IMR-90 (cell line): ENCODE measurements at places on chromosomes 2 and 18.
A peak's percentile ranks its signal among the peaks of the same experiment; 100 is the strongest.

DNA sequence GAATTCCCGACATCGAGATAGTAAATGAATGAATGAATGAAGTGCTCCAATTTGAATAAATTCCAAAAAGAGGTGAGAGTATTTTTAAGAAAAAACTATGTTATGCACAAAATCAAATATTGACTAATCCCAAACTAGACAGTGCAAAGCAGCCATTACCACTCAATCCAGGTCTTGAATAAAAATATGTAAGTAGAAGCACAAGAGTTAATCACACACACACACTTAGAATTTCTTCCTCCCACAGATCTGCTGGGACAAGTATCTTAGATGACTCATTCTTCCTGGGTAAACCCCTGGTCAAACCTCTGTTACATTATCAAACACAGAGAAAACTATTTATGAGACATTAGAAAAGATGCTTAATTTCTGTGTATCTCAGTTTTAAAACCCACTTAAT, 102.0 kb downstream of the PLA2R1 start:
- DNase-seq, result peak; percentile 85

DNA sequence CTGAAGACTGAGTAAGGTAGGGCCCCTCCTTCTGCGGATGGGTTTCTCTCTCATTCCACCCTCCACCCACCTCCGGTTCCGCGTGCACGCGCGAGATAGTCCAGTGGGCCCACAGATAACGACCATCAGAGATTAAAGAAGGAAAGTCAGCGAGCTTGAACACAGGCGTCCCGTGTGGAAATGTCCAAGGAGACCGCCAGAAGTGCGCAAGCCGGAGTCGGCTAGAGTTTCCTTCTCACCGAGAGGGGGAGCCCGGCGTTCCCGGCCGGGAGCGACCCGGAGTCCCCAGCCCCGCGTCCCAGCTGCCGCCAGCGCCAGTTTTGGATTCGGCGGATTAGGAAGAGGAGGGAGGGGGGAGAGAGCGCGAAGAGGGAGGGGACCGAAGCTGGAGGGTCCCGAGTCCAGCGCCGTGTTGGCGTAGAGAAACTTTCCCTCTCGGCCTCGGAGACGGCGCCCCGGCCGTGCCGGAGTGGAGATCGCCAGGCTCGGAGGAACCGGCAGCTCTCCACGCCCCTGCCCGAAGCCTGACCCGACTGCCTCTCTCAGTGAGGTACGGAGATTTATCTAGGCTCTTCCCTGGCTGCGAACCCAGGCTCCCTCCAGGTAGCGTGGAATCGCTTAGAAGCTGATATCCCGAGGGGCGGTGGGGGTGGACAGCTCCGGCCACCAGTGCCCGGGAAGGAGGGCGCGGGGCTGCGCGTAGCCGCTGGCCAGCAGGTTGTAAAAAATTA, at the start of gene GULP1:
GULP1 (plus strand) TSS at position 258 of the 731 bp plus-strand sequence. CDS start 185,829 bp downstream, outside the sequence.
- peak; percentile 75 for DNase-seq

- DNase-seq, result peak; percentile 72
Measured at GRCh38 chr2:46364797-46365457, 67.7 kb downstream of the EPAS1 start.

GRCh38 chr2:204074456-204074855, 137.9 kb downstream of the ICOS start:
- no peak for DNase-seq

- no peak for DNase-seq
Measured at GRCh38 chr2:190656301-190656700, 7.4 kb downstream of the NAB1 start.

GRCh38 chr18:43661570-43661969, 384.3 kb upstream of the SYT4 start:
- peak; percentile 83 for DNase-seq

DNA sequence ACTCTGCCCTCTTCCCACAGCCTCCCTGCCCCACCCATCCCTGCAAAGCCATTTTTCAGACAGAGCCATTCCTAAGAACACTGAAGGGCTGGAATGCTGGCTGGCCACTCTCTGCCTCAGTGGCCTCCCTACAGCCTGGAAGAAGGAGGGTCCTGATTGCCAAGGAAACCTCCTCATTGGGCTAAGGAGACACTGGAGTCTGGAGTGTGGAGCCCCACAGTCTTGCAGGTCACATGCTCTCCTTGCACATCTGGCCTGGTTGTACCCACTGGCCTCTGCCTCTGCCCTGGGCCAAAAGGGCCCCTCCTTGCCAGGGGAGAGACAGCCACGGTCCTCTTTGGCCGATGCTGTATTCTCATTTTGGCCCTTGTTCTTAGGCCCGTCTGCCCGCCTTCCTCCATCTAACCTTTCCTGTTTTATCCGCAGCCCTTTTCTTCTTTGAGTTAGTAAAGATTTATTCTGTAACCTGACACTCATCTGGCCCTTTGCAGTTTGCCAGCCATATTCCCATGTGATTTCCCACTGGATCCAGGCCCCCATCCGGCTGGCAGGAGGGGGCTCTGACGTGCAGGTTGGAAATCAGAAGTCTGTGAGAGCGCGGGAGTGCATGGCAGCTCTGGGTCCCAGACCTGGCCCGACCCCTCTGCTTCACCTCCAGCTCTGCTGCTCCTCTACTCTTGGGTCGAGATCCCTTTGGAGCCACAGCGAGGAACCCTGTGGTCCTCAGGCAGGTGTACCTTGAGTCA, 11.0 kb upstream of the CATIP start:
- DNase-seq, result no peak

DNA sequence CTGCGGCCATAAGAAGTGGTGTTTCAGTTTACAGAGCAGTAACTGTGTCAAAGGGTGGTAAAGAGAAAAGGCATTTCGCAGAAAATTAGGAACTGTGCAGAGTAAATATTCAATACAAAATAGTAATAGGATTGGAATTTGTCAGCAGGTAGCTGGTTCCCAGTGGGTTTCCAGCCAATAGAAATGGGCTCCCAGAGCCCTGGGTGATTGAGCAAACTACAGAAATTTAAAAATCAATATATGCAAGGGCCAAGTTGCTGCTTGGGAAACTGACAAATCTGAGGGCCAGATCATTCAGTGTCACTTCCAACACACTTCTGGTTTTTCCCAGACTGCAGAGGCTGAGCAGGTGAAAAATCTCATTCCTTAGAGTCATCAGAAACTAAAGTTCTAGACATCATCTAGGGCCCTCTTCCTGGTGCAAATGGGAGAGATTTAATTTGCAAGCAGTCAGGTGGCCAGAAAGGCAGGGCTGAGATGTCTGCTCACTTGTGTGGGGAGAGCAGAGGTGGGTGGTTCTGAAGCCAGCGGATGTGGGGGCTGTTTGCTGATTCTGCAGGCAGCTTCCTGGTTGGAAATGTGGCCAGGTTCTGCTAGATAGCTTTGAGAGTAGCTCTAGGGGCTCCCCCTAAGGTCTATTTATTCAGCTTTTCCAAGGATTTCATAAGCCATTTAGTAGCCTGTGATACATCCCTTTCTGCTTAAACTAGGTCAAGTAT, 182.4 kb downstream of the NCK2 start:
- no peak for DNase-seq

DNA sequence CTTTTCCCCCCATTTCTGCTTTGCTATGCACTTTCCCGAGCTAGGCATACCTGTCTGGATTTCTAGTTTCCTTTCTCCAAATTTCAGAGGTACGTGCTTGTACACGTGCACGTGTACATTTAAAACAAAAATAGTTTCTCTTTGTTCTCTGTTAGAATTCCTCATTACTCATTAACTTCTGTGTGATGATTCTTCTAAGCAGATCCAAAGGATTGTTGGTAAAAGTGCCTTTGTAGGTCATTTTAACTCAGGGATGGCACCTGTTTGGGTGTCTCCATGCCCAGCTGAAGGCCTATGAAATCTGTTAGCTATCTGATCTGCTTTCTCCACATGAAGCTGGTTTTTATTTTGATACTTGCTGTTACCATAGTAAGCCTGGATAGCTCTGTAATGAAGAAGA, 264.3 kb downstream of the LPIN1 start:
- DNase-seq, result no peak

GRCh38 chr18:80179857-80180558, 67.3 kb downstream of the PARD6G start:
- DNase-seq, result no peak
